Activated CD4-positive, CD25-positive, alpha-beta regulatory T cell treated with anti-CD3 and anti-CD28 coated beads, Interleukin-2, amount 50 U/mL, for 16 hours (primary cell): ENCODE measurements at places on chromosomes 7 and 10.

DNA sequence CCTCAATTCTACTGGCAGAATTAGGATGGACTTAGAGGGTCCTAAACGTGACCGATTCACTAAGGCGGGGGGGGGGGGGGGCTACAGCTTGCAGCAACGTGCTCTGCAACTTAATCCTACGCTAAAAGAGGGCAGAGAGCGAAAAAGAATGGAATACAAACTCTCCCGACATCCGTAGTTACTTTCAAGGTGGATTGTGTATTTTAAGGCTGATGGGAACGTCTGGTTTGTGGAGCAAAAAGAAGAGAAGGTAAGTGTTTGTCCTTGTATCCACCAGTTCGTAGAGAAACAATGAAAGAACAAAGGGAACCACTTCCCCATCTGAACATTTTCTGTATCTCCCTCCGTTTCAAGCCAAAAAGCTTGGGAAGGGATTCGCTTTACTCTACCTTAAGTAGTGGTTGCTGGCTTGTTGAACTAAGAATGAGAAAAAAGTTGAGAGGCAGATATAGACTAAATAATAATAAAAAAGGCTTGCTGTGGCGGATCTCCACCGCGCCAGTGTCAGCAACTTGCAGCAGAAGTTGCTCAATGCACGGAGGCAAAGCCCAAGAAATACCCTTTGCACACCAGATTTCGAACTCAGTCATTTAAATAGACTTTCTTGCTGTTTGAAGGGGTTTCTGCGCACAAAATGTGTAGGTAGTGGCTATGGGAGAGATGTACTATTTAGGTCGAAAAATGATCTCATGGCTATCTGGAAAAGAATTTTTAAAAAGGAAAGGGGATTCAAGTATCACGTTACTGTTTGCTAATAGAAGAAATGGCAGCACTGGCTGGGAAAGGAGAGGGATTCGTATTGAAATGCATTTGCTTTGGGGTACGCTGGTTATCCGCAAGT is 736 bp downstream of the SKIDA1 start:
- DNase-seq = no peak

- no peak for DNase-seq
Measured at GRCh38 chr7:136640977-136641376, 227.5 kb upstream of the CHRM2 start.

DNA sequence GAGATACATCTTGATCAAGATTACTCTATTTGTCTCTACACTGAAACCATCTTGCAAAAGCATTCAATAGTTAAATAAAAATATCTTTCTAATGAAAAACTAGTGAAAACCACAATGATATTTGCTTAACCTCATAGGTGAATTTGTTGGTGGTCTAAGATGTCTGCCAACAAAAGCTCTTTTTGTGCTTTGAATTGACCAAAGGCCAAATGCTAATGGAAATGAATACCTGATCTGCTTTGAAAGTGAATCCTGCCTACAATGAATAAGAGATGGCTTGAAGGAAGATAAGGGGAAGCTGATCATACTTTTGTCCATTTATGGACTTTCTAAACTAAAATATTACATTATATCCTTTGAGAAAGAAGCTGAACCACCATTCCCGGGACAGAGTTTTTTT is 228.9 kb upstream of the ETV1 start:
- no peak for DNase-seq

DNA sequence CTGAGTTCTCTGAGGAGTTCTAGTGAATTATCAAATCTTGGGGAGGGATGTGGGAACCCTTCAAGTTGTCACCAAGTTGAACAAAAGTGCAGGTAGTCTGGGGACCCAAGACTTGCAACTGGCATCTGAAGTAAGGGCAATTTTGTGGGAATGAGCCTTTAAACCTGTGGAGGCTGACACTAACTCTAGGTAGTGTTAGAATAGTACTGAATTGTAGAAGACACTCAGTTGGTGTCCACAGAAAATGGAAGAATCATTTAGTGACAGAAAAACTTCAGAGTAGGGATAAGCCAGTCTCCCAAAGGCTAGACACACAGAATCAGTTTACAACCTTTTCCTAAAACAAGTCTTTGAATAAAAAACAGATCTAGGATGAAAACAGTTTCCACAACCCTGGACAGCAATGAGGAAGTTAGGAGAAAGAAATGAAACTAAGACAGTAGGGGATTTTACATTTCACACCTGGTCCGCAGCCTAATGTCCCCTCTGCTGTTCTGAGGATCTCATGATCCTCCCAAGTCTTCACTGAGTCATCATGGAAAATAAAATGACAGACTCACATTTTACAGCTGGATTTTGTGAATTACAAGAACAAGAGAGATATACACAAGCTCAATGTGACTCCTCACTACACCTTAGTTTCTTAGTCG is 23.0 kb upstream of the ING3 start:
- no peak for DNase-seq

- no peak for DNase-seq
Measured at GRCh38 chr7:71286924-71287323, 155.0 kb downstream of the GALNT17 start.

- no peak for DNase-seq
Measured at GRCh38 chr7:84916161-84916560, 270.7 kb downstream of the SEMA3D start.

GRCh38 chr10:63573068-63573697 is 52.0 kb downstream of the REEP3 start:
- no peak for DNase-seq

- no peak for DNase-seq
Measured at GRCh38 chr7:19692111-19692828, 16.6 kb downstream of the POLR1F start.

- no peak for DNase-seq
Measured at GRCh38 chr7:130013241-130013640, 37.9 kb downstream of the ZC3HC1 start.

DNA sequence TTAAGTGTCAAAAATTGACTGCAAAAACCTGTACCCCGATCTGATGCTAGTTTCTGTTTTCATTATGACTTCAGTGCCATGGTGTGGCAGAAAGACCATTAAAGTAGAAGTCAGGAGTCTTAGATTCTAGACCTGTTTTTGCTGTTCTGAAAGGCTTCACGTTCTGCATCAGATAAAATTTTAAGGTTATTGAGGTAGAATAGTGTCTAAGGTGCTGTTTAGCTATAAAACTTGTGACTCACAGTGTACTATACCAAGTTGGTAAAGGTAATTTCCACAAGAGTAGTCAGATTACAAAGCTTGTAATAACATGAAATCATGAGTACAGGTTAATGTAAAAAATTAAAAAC is 38.6 kb downstream of the ZNRF2 start:
- DNase-seq = no peak

- DNase-seq = no peak
Measured at GRCh38 chr10:117746541-117747448, 204.2 kb downstream of the EMX2 start.

DNA sequence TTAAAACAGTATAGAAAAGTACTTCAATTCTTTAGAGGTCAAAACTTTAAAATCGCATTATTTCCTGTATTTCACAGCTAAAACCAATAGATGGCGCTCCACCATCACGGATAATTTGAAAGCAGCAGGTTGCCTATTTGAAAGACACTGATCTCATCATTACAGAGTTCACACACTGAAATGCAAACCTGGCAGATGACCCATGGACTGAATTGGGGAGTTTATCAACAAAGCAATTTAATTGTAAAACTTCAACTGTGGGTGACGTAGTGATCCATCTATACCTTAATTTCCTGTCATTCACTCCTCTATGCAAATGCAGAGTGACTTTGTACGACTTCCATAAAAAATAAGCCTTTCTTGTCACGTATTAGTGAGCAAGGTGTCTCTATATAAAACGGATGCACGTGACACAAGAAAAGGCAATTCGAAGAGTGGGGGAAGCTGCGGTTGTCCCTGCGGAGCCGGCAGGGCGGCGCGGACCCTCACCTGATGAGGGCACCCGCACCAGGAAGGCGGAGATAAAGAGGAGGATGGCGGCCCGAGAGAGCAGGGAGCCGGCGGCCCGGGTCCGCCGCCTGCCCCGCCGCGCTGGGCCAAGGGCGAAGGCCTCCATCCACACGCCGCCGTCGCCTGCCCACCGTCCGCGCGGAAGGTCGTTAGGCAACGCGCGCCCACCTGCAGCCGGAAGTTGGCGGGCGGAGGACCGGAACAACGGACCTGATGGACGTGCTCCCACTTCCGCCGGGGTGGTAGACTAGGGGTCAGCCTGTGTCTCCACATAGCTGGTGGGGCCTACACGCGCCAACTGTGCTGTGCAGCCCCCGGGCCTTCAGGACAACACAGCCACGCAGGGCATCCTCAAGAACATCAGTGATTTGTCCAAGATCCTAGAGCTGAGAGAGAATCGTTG is at the start of gene ZPBP:
Gene ZPBP, minus strand, starts transcription at position 668 of the 913 bp plus-strand sequence. Its CDS starts 52 bp downstream, at position 616.
- peak; percentile 39 for DNase-seq

DNA sequence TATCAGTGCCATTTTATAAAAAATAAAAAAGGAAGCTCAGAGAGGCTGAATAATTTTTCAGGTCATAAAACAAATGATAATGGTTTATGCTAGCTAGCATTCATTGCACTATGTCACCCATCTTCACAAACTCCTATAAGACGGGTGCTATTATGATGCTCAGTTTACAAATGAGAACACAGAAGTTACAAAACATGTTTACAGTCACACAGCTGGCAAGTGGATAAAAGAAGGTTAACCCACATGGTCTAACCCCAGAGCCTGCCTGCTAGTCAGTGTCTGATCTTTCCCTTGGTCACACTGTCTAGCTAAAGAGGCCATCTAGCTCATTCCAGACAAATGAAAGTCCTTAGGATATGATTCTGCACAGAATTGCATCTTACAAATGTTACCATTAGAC is 39.4 kb downstream of the SLC16A9 start:
- no peak for DNase-seq

DNA sequence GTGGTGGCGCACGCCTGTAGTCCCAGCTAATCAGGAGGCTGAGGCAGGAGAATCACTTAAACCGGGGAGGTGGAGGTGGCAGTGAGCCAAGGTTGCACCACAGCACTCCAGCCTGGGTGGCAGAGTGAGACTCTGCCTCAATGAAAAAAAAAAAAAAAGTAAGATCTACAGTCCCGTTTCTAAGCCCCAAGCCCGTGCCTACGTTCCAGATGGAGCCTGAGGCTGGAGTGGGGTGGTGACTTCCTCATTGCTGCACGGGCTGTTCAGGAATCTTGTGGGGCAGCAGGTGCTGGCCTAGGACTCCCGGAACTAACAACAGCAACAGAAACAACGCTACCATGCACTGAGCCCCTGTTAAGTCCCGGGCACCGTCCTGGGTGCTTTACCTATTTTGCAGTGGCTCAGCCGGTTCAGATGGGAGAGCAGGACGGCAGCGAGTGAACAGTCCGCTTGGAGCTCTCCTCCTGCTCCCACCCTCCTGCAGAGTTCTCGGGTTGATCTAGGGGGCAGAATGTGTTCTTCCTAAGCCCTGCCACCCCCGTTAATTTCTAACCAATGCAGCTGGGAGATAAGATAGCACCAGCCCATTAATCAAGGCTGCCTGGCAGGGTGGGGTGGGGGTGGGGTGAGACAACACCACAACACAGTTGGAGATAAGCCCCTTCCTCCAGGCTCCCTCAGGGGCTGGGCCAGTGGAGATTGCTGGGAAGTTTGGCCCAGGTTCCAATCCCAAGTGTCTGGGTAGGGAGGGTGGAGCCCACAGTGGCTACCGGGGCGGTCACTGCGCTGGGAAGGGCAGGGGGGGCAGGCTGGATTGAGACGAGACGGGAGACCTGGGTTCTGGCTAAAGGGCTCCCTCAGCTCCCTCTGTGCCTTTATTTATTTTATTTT is 17.0 kb upstream of the SFRP5 start:
- DNase-seq = no peak

DNA sequence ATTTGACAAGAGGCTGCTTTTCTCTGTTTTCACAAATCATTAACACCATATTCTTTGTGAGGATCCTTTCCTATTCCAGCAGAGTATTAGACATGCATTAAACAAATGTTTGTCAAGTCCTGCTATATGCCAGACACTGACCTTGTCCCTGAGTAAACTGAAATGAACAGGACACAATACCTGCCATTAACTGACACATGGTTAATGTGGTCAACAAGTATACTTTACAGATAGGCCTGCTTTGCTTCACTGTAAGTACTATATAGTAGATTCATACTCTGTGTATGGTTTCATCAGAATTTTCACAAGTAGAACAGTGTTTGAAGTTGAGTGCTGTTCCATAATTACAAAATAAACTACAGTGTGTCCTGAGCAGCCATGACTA is 5.9 kb downstream of the TNKS2 start:
- DNase-seq = no peak

- no peak for DNase-seq
Measured at GRCh38 chr10:120684226-120684625, 166.9 kb upstream of the WDR11 start.

DNA sequence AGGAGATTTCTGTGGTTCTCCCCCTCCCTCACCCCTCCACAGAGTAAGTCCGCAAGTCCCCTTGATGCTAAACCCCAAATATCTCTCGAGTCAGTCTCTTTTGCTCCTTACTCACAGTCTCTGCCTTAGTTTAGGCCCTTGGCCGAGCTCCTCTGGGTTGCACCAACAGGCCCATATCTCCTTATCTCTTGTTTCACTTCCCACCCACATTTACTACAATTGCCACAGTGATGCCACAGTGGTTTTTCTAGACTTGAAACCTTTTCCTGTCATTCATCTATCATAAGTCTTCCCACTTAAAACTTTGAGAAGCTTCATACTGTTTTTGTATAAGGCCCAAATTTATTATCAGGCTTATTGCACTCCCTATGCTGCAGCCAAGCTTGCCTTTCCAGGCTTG is 23.4 kb upstream of the NME8 start:
- DNase-seq = no peak

GRCh38 chr7:85685901-85686300 is 499.0 kb upstream of the SEMA3D start:
- DNase-seq = no peak

DNA sequence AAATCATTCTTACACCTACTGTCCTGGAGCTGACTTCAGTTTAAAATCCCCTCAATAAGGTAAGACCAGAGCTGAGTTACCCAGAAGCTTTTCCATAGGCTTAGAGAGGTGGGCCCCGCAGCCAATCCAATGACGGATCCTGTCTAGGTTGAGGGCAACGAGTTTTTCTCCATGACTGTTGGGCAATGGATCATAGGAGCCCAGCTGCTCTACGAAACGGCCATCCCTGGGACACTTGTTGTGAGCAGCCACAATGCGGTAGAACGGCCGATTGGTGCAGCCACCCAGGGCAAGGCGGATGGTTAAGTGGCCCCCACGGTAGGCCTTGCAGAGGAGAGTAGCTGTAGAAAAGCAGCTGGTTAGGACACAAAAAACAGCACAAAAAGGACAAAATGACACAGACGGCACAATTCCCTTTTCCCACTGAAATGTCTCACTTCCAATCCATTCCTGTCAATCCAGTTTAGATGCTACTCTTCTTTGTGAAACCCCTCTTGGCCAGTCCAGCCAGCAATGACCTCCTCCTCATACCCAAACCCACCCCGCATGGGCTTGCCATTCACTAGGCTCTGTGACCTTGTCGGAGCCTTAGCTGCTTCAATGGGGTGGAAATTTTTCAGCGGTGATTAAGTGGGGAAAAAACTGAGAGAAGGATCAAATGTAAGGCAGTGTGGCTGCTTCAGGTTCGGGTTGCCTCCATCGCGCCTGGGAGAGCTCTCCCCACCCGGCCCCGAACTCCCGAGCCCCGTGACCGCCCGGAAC is 580 bp downstream of the MRPS16 start:
- DNase-seq = no peak

GRCh38 chr7:101817471-101818286 is at the start of gene CUX1:
TSS of gene CUX1 (plus strand) at chr7:101817626. CDS start at chr7:101817640, 14 bp downstream.
- DNase-seq = no peak
